ENCODE measurements at places on chromosomes 4 and X. TPM values are rescaled to one million over a fixed set of nuclear protein-coding genes. Genes with fewer than 3 reads are reported as not detected.

Gene CTAG1A
- not detected for total RNA-seq

Gene ASB9
- 6.2 TPM for total RNA-seq

Gene PLS3
- total RNA-seq: 199 TPM

Gene REELD1
- total RNA-seq: 0.71 TPM

Gene RPL39
- total RNA-seq: 495 TPM

GRCh38 chrX:109890300-109890699 is 112.6 kb upstream of the TMEM164 start:
- H3K4me3 ChIP-seq: no peak overlapping the region
- no peak for DNase-seq
- H3K4me1 ChIP-seq: no peaks in the 10 kb centered on the region
- H3K27me3 ChIP-seq: no peaks in the 10 kb centered on the region
- no peaks in the 10 kb centered on the region for H3K36me3 ChIP-seq
- H3K27ac ChIP-seq: no peak overlapping the region

- DNase-seq: no peak
- H3K4me1 ChIP-seq: no peaks in the 10 kb centered on the region
- no peak overlapping the region for H3K27ac ChIP-seq
- H3K27me3 ChIP-seq: no peaks in the 10 kb centered on the region
- H3K36me3 ChIP-seq: no peaks in the 10 kb centered on the region
Observed at GRCh38 chr4:60945641-60946040, 254.5 kb upstream of the ADGRL3 start.

GRCh38 chr4:97646997-97647396 is 496.3 kb downstream of the STPG2 start:
- no peaks in the 10 kb centered on the region for H3K36me3 ChIP-seq
- no peaks in the 10 kb centered on the region for H3K27me3 ChIP-seq
- no peaks in the 10 kb centered on the region for H3K4me1 ChIP-seq
- DNase-seq: no peak

GRCh38 chrX:100263650-100264049 is 146.4 kb downstream of the PCDH19 start:
- H3K4me1 ChIP-seq: no peaks in the 10 kb centered on the region
- no peak overlapping the region for H3K4me3 ChIP-seq
- no peak overlapping the region for H3K27ac ChIP-seq
- DNase-seq: no peak

Measured in upper lobe of left lung (tissue), 6 donors.